Activated naive CD4-positive, alpha-beta T cell treated with anti-CD3 and anti-CD28 coated beads for 36 hours (primary cell): ENCODE measurements at places on chromosomes 12 and 14. TPM values are rescaled to one million over a fixed set of nuclear protein-coding genes. Genes with fewer than 3 reads are reported as not detected.

ADGRD1 gene
- not detected for total RNA-seq

ARPC3 gene
- total RNA-seq: 311 TPM

LRRC10 gene
- not detected for total RNA-seq

PLCZ1 gene
- total RNA-seq: not detected

MSI1 gene
- total RNA-seq: 0.57 TPM

SLC25A47 gene
- total RNA-seq: not detected

PRICKLE1 gene
- total RNA-seq: not detected

DNA sequence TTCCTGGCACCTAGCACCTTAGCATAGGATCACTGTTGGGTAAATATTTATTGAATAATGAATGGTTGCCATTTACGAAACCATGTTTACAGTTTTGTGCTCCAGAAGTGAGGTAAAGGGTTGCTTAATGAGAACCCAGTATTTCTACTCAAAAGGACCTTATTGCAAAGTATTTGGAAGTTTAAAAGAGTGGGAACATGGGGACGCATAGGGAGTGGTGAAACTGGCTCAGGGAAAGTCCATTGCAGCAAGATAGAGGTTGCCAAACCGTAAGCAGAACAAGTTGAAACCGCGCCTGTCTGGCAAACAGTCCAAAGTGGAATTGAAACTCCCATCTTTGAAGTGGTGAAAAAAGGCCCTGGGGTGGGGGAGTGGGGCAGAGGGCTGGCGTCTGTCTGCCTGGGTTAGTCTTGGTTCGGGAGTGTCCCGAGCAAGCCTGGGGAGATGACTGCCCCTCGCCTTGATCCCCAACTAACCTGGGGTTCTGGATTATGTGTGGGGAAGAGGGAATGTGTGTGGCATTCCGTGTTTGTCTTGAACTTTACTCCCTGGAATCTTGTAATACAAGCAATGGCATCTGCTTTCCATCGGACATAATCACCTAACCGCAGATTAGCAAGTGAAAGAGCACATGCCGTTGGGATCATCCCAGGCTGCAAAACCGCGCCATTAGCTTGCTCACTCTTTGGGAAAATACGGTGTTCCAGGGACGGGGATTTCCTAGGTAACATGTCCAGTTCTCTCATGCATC lies 7.2 kb downstream of the ALDH2 start:
- no peaks in the 10 kb centered on the region for H3K36me3 ChIP-seq
- peaks cover 4% of the 10 kb centered on the region for H3K27me3 ChIP-seq
- peaks cover 6% of the 10 kb centered on the region for H3K4me1 ChIP-seq

DNA sequence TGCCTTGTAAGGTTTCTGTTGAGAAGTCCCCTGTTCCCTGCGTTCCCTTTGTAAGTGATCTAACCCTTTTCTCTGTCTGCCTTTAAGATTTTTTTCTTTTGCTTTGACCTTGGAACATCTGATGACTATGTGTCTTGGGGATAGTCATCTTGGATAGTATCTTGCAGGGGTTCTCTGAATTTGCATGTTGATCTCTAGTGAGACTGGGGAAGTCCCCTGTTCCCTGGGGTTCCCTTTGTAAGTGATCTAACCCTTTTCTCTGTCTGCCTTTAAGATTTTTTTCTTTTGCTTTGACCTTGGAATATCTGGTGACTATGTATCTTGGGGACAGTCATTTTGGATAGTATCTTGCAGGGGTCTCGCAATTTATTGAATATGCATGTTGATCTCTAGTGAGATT lies 38.2 kb upstream of the TMX1 start:
- no peak for DNase-seq
- H3K27me3 ChIP-seq: peaks cover 13% of the 10 kb centered on the region

- H3K4me3 ChIP-seq: no peak overlapping the region
- H3K4me1 ChIP-seq: peaks cover 17% of the 10 kb centered on the region
- H3K27me3 ChIP-seq: no peaks in the 10 kb centered on the region
- no peak overlapping the region for H3K27ac ChIP-seq
Measured at GRCh38 chr14:65348137-65348536, 64.4 kb upstream of the FUT8 start.

GRCh38 chr14:71244341-71244740 lies 337.1 kb downstream of the PCNX1 start:
- no peak for DNase-seq

GRCh38 chr14:80491131-80491530 lies 279.8 kb upstream of the DIO2 start:
- peaks cover 4% of the 10 kb centered on the region for H3K27me3 ChIP-seq
- no peak overlapping the region for H3K4me3 ChIP-seq
- H3K36me3 ChIP-seq: peaks cover 2% of the 10 kb centered on the region
- DNase-seq: peak; percentile 6
- H3K4me1 ChIP-seq: peaks cover 2% of the 10 kb centered on the region

GRCh38 chr12:78820946-78821345 lies 43.6 kb upstream of the SYT1 start:
- no peak overlapping the region for H3K27ac ChIP-seq
- no peak overlapping the region for H3K4me3 ChIP-seq
- no peaks in the 10 kb centered on the region for H3K4me1 ChIP-seq
- DNase-seq: no peak
- H3K27me3 ChIP-seq: no peaks in the 10 kb centered on the region
- H3K36me3 ChIP-seq: no peaks in the 10 kb centered on the region

DNA sequence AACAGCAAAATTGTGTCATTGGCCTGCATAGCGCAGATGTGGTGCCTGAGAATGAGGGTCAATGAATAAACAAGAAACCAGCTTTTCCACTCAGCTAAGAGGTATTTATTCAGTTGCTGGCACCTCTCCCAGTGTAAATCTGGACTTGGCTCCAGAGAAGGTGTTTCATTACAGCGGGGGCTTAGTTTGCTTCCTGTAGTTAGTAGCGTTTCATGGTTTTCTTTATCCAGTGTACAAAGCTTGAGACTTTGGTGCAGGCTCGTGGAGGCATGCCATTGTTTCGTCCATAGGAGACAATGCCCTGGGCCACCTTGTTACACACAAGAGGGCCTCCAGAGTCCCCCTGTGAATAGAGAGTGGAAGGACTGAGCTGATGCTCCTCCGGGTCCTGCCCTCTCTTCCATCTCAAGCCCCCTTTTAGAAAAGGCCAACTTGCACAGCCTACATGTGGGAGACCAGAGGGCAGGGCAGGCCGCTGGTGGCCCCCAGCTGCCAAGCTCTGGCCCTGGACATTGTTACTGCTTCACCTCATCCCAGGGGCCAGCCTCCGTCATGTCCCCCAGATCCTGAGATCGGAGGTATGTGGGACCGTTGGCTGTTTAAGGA lies 3.0 kb downstream of the GZMB start:
- peaks cover 4% of the 10 kb centered on the region for H3K4me1 ChIP-seq
- no peak overlapping the region for H3K27ac ChIP-seq
- no peak overlapping the region for H3K4me3 ChIP-seq
- DNase-seq: no peak

DNA sequence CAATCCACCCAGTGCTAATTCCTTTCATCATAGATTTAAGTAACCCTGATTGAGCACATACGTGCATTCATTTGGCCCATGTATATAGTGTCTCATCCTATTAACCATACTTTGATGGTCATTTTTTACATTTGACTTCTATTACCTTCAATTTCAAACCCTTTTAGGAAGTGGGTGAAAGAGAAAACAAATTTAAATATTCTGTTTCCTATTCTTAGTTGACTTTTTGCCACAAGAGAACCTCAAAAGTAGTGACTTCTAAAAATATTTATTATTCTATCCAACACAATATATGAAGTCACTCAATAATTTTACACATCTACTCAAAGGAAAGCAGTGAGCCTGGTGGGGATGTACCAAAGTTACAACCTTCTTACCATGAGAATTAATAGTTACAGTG lies 164.9 kb downstream of the CEP128 start:
- H3K27me3 ChIP-seq: no peaks in the 10 kb centered on the region
- H3K4me3 ChIP-seq: no peak overlapping the region
- no peaks in the 10 kb centered on the region for H3K4me1 ChIP-seq
- no peak overlapping the region for H3K27ac ChIP-seq
- no peak for DNase-seq

DNA sequence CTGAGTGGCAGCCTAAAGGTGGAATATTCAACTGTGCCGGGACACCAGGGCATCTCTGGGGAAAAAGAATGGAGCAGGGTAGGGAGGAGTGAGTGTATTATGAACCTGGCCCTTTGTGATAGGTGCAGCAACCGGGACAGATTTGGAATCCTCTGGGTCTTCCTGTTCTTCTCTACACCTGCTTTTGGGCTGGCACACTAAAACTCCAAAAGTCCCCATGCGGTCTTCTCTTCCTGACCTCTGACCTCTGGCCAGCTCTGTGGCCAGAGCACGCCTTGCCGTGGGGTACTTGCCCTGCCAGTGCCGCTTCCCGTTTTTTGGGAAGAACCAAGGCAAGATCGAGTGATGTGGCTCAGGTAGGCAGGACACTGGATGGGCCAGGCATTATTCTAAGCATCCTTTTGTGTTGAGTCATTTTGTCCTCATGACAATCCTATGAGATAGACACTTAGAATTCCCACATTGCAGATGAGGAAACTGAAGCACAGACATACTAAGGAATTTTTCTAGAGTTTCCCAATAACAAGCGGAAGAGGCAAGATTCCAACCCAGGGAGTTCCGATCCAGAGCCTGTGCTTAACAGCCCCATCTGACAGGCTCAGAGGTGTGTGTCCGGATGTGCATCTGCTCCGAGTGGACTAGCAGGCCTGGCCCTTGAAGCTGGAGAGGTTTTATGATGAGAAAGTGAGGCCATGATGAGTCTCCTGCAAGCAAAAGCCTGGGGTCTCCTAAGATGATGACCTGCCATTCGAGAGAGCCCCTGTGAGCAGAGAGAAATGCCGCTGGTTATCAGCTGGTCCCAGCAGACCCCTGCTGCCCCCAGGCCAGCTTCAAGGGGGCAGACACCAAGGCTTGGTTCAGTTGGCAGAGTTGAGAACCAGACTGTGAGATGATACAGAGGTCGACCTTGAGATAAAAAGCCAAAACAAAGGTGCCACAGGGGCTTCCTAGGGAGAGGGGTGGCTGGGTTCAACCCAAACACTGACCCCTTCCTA lies 67.9 kb upstream of the ESRRB start:
- no peak overlapping the region for H3K4me3 ChIP-seq
- H3K27me3 ChIP-seq: peaks cover 41% of the 10 kb centered on the region
- H3K4me1 ChIP-seq: peaks cover 11% of the 10 kb centered on the region
- H3K36me3 ChIP-seq: no peaks in the 10 kb centered on the region
- no peak for DNase-seq

DNA sequence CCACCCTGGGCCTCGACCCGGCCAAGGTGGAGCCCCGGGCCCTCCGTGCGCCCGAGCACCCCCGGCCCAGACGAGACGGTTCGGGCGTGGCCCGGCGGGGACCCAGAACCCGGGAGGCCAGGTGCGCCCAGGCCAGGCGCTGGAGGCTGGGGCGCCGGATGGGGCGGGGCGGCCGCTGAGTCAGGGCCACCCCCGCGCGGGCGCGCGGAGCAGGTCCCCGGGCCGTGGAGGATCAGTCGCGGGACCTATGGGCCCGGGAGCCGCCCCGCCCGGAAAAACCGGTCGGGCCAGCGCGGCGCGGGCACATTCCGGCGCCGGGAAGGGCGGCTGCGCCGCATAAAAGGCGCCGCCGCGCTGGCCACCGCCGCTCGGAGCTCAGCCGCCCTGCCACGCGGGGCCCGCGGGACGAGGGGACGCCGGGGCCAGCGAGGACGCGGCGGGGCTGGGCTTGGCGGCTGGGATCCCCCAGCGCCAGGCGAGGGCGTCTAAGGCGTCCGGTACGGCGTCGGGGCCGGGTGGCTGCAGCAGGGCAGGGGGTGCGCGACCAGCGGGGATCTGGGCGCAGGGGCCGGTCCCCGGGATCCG lies 21.5 kb upstream of the KIF26A start:
- H3K27ac ChIP-seq: no peak overlapping the region
- peaks cover 25% of the 10 kb centered on the region for H3K27me3 ChIP-seq
- no peak for DNase-seq

- peaks cover 2% of the 10 kb centered on the region for H3K4me1 ChIP-seq
- H3K27ac ChIP-seq: no peak overlapping the region
- H3K27me3 ChIP-seq: no peaks in the 10 kb centered on the region
- no peak overlapping the region for H3K4me3 ChIP-seq
- no peak for DNase-seq
Measured at GRCh38 chr14:92309968-92310530, 12.9 kb upstream of the SLC24A4 start.
